Stimulated activated CD8-positive, alpha-beta memory T cell treated with anti-CD3 and anti-CD28 coated beads, Interleukin-15, amount 100 ng/mL, for 4 hours (primary cell): ENCODE measurements at places on chromosomes 3 and 15.

GRCh38 chr15:80490431-80490990 is 86.3 kb downstream of the ARNT2 start:
- no peak for DNase-seq

DNA sequence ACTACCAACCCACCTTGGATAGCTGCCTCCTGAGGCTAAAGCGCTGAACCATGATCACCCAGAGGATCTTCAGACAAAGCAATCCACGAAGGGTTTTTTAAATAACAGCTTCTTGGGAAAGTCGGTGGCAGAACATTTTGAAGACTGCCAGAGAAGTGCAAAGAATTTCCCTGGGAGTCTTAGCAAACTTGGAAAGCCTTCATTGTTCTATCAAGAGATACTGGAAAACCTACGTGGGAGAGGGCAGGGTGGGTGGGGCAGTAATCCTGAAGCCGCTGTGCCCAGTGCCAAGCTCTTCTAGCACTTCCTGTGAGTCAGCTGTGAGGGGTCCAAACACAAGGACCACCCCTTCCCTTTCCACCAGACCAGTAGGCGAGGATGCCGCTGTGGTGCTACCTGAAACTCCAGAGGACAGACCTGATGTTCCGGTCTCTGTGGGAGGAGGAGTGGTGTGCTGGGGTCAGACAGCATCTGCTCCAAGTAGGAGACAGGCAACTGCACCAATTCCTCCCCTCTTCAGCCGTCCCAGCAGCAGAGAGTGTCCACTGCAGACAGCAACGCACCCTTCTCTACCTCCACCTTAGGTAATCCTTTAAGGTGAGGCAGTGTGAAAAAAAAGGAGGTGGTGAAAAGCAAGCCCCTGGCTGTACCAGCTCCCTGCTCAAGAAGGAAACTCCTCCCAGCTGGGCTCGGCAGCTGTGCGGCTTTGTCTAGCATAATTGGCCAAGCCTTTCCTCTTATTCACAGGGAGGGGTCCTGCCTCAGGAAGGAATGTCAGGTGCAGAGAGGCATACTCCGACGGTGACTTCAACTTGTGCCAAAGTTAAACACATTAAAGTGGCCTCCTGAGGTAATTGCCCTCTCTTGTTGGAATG is 99.0 kb downstream of the TMCC1 start:
- DNase-seq = no peak

GRCh38 chr3:194472290-194472920 is 14.4 kb downstream of the ATP13A3 start:
- no peak for DNase-seq

- no peak for DNase-seq
Measured at GRCh38 chr15:90421527-90421926, 33.5 kb downstream of the IQGAP1 start.

- no peak for DNase-seq
Measured at GRCh38 chr15:92123962-92124656, 269.6 kb upstream of the ST8SIA2 start.

GRCh38 chr3:31704156-31704555 is 171.4 kb downstream of the STT3B start:
- DNase-seq = no peak

DNA sequence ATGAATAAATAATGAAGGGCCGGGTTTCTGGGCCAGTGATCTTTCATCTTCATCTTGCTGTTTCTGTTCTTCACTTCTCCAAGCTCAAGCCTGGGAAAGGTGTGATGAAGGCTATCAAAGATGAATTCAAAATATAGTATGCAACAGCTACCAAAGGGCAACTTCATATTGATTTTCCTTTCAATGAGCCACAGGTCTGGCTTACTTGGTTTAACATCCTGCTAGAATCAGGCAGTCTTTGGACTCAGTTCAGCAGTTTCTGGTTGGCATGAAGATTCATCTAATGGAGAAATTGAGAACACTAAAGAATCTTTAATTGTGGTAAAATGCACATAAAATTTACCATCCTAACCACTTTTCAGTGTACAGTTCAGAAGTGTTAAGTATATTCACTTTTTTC is 43.3 kb downstream of the NFKBIZ start:
- DNase-seq = no peak

DNA sequence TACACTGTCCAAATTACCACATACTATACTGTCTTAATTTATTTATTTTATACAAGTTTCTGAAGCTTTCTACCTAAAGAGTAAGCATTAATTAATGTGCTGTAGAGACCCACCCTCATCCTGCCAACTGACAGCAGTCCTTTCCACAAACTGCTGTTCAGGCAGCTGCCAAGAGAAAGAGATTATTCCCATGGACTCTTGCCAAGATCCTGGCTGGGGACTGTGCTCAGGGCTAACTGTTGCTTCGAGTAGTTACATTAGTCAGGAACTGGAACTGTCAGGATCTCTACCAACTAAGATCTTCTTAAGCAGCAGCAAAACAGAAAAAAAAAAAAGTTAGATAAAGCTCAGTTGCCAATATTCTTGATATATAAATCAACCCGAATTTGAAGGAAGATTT is 398.8 kb downstream of the MECOM start:
- DNase-seq = no peak

DNA sequence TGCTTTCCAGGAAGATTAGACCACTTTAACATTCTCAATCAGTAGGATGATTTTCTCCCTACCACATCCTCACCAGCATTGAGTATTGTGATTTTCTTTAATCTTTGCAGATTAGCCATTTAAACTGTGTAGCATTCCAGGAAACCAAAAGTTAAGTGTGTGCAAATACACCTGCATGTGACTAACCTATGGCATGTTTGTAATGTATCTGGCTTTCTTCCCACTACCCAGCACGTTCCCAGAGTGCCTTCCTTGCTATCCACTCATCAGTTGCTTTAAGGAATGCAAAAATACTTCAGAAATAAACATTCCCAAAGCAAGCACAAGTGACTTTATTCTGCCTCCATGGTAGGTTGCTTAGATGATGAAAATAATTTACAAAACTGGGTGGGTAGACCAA is 74.2 kb downstream of the ATG7 start:
- no peak for DNase-seq

GRCh38 chr15:33425142-33425541 is 114.4 kb downstream of the RYR3 start:
- no peak for DNase-seq

DNA sequence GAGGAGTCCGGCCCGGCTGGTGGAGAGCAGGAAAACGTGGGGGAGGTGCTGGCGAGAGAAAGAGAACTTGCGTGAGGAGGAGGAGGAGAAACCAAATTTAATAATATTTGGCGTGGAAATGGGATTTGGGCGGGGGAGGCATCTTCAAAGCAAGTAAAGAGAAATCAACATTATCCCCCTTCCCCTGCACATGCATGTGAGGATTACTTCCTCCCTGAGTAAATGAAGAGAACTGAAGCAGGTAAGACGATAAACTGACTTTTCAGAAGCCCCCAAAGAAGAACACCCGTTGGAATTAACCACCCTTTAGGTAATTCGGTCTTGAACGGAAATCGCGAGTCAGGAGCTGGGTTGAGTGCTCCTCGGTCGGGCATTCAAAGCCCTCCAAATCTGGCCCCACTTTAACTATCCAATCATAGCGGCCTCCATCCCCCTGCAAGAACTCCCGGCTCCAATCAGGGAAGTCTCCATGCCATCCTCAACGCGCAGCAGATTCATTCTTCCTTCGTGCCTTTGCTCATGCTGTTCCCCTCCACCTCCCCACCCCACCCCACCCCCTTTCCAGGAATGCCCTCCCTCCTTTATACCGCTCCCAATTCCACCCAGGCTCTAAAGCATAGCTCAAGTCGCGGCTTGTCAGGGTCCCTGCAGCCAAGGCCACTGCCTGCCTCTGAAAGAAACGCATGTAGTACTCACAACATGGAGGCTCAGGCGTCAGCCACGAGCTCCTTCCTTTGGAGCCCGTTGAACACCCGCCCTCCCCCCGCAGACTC is 545 bp upstream of the RFX7 start:
- DNase-seq = no peak

GRCh38 chr3:184164648-184165330 is 9.6 kb downstream of the DVL3 start:
- DNase-seq = no peak

DNA sequence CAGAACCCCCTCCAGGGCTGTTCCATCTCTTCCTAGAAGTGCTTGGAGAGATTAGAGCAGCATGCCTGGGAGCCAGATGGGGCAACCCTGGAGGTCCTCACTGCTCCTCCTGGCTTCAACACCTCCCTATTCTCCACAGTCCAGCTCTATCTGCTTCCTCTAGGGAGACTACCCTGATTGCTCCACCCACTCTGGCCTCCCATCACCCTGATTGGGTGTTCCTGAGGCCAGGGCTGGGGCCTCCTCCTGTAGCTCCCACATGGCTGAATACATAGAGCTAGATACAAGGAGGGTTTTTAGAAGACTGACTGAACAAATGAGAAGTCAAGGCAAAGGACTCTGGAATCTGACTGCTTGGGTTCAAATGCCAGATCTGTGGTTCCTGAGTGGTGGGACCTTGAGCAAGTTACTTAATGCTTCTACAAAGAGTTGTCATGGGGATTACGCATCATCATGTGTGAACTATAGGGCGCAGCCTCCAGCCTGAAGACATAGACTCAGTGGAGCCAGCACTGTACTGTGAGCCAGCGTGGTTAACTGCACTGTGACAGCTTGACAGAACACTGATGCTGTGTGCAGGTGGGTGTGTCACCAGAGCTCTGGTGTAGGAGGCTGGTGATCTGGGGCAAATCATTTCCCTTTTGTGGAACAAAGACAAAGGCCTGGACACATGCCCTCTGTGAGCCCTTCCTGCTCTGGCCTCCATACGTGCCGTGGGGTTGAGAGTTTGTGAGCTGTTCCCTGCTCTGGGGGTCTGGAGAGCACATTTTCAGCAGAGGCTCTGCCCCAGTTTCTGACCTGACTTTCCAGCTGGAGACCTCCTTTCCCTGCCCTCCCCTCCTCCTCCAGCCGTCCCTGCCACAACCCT is 74.8 kb downstream of the SCN5A start:
- no peak for DNase-seq

- no peak for DNase-seq
Measured at GRCh38 chr3:22366781-22367180, 615.8 kb upstream of the ZNF385D start.

DNA sequence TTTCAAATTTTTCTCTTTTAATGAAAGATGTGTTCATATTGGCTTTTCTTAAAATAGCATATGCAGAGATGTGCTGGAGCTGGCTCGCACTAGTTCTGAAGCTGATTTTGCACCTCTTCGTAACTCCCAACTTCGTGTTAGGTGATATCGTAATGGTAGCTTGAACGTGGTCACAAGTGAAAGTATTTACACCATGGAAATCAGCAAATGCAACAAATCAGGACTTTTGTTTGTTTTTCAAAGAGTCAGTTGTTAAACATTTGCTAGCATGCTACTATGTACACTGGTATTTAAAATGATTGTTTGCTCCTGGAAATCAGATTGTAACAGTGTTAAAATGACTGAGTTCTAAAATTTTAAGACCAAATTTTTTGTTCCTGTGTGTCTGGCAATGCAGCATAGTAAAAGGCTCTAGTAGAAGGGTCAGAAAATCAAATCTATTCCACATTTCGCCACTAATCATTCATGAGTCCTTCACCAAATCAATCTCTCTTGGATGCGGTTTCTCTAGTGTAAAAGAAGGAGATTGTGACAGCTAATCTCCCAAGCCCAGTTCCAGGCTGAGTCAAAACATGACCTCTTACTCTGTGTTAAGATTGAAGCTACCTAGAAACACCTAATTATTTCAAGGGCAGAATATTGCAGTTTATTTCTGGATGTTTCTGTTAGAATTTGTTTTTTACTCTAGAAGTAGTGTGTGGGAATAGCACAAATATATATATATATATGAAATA is 34.3 kb upstream of the CMC1 start:
- no peak for DNase-seq

GRCh38 chr15:76483752-76484151 is 147.2 kb downstream of the ISL2 start:
- DNase-seq = no peak

DNA sequence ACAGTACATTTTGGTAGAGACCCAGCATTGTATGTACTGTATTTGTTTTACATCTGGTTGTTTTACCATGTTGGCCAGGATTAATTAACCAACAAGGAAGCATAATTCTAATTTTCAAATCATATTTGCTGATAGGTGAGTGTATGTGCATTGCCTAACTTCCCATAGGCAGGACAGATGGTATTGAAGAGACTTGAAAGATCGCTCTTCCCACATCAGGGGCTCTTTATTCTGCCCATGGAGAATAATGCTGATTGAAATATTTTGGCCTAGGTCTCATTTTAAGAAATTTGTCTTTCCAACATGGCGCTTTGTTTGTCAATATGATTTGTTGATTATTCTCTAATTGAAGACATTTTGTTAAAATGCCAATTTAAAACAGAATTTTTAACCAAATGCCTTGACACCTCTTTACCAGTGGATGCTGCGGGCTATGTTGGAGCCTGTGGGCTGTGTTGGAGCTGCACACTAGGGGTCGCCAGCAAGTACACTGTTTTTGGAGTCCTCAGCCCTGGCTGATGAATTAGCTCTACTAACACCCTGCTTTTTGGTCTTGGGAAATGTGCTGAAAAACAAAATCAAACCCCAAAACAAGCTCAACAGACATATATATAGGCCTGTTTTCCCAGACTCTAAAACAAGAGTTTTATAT is 5.3 kb downstream of the P2RY12 start:
- DNase-seq = no peak

- DNase-seq = no peak
Measured at GRCh38 chr3:143240886-143241285, 121.3 kb downstream of the CHST2 start.

GRCh38 chr15:63509955-63510940 is 5.9 kb downstream of the USP3 start:
- DNase-seq = no peak

GRCh38 chr15:92584105-92584504 is 71.5 kb downstream of the FAM174B start:
- DNase-seq = no peak

- no peak for DNase-seq
Measured at GRCh38 chr3:184836090-184836822, 24.3 kb downstream of the VPS8 start.

DNA sequence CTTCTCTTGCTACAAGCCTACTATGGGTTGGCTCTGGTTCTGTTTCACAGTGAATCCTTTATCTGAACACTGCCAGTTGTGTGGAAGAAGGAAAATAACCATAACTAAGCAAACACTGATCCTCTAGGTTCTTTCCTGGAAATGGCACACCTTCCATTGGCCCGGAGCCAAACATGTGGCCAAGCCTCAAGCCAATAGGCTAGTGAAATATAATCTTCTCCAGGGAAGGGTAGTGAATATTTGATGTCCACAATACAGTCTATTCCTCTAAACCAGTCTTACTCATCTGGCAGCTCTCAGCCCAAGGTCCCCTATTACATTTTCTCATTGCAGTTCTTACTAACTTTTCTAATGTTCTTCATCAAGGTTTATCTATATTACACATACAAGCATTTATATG is 921.3 kb downstream of the TUSC7 start:
- DNase-seq = no peak

- no peak for DNase-seq
Measured at GRCh38 chr3:24886501-24886900, 391.9 kb upstream of the THRB start.

DNA sequence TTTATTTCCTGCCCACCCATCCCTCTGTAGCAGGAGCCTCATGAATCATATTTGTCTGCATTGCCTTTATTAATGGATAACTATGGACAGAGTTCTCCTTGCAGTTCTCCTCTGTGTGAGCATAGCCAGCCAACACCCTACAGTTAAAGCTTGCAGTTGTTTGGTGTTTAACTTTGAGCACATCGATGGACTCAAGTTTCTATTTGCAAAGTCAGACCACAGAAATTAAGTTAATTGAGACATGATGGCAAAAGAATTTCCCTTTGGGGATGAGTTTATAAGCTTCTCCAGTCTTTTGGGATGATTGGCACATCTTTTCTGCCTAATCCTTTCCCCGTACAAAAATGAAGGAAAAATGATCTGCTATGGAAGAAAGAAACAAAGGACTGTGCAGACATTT is 398.9 kb upstream of the THBS1 start:
- no peak for DNase-seq

- no peak for DNase-seq
Measured at GRCh38 chr3:155981669-155982068, 111.2 kb downstream of the GMPS start.
